RKO (cell line): ENCODE measurements at places on chromosomes 11 and 22.

GRCh38 chr11:30451626-30452025 is 128.7 kb downstream of the ARL14EP start:
- DNase-seq: no peak

- DNase-seq: no peak
Measured at GRCh38 chr11:120197977-120198376, 12.9 kb upstream of the OAF start.

DNA sequence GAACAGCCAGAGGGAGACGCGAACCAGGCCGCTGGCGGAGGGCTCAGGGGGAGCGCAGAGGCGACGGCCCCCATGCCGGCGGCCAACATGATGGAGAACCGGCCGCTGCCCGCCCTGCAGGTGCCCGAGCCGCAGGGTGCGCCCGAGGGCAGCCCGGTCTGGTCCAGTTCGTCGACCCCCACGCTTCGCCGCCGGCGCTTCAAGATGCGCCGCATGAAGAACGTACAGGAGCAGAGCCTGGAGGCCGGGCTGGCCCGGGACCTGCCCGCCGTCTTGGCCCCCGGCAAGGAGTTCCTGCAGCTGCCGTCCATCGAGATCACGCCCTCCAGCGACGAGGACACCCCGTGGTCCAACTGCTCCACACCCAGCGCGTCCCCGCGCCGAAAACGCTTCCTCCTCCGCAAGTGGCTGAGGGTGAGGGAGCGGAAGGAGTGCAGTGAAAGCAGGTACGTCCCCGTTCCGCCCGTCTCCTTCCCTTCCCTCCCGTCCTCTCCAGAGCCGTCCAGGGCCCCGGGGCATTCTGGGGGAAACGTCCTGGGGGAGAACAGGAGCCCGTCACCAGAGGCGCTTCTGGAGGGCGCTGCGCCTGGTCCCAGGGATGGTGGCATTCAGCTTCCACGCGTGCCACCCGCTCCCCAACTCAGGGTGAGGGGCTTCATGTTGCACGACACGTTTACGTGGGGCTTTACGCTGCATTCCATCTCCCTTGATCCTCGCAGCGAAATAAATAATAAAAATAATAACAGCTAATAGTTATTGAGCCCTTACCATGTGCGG is 840 bp downstream of the GRAMD1B start:
- DNase-seq: no peak

GRCh38 chr11:132981131-132981956 is 551.0 kb downstream of the OPCML start:
- no peak for DNase-seq

GRCh38 chr22:24954114-24954463 is 1.6 kb downstream of the KIAA1671 start:
- DNase-seq: peak; percentile 47

DNA sequence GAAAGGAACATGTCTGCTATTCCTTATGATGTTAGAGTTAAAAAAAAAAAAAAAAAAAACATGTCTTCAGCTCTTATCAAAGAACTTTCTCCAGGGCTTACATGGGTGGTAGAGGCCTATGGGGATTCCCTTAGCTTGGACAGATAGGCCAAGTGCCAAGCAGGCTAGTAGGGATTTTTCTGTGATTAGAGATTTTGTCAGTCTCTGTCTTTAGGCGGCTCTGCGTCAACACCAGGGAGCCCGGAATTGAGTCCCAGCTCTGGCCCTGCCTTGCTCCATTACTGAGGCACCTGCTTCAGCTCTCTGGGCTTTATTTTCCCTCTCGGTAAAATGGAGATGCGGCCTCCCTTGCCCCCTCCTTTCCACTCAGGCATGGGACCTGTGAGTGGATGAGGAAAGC is 13.1 kb downstream of the CRY2 start:
- DNase-seq: no peak

DNA sequence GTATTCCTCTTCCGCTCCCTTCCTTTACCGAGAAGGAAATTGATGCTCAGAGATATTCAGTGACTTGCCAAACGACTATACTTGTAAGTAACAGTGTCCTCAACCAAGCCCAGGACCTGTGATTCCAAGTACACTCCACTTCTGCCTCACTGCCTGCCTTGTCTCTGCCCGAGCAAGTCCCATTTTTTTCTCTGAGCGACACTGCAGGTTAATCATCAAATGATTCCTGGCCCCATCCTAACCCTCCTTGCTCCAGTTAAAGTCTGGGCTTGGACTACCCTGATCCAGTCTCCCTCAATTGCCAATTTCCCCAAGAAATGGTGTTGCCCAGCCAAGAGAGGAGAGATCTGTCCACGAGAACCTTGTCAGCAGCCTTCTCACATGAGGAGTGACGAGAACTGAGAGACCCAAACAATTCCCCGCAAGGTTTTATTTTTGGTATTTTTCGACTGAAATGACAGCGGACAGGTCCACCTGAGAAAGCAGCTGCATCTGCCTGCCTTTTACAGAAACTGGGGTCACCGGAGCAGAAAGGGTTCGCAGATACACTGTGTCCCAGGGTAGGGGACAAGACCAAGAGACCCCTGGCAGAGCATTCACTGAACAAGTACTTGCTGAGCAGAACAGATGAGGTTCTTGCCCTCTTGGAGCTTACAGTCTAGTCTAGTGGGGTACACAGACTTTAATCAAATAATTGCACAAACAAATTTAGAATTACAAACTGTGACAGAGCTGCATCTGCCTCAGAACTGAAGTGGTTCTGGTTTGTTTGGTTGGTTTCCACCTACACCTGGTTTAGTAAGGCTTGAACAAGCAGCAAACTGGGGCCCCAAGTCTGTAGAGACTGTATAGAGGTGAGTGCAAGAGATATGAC is 11.4 kb downstream of the POU2AF1 start:
- DNase-seq: no peak

- no peak for DNase-seq
Measured at GRCh38 chr11:118892964-118893363, 9.3 kb downstream of the CXCR5 start.

DNA sequence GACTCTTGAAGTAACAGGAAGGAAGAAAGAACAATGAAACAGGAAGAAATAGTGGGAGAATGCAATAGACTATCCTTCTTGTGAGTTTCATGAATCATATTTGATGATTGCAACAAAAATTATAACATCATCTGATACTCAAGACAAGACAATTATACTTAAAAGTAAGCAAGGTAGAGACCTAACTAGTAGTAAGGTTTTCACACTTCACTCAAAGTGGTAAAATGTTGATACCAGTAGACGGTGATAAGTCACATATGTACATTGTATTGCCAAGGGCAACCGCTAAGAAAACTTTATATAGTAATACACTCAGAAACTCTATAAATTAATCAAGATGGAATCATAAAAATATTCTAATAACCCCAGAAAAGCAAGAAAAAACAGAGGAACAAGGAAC is 107.8 kb downstream of the CYP2R1 start:
- no peak for DNase-seq

- no peak for DNase-seq
Measured at GRCh38 chr11:38014405-38014804, 1416.4 kb upstream of the RAG2 start.

DNA sequence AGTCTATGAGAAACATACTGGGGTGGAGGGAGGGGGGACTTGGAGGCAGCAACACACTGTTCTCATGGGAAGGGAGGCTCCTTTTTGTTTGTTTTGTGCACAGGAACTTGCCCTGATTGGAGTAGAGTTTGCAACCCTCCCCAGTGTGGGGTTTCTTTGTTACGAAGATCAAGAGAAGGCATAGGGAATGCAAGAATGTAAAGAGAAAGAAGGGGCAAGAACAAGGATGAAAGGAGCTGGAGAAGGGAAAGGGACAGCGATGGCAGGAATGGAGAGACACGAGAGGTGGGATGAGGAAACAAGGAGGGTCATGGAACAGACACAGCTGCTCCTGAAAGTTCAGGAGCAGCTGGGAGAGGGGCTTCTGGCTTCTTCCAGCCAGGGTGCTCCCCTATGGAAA is 611.7 kb downstream of the NTM start:
- no peak for DNase-seq

DNA sequence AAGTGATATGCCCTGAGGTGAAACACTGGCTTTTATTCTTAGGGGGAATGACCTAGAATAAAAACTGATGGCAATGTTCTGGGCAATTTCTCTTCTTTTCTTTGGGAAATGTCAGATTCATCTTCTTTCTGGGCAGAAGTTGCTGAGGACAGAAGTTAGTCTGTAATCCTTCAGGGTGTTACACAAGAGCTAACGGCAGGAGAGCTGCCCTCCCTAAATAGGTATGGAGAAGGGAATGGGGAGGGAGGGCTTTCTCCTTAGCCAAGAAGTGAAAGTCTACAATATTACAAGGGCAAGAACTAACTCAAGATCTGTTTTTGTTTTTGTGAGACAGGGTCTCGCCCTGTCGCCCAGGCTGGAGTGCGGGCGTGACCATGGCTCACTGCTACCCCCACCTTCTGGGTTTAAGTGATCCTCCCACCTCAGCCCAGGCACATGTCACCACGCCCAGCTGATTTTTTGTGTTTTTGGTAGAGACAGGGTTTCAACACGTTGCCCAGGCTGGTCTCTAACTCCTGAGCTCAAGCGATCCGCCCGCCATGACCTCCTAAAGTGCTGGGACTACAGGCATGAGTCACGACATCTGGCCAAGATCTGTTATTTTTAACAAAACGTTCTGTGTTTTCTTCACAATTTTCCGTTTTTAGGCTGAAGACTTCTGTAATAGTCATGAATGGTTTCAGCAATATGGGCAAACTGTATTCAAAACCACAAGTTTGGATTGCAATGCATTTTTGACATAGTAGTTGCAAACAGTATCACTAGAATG is 7.2 kb downstream of the PIWIL4 start:
- DNase-seq: no peak

DNA sequence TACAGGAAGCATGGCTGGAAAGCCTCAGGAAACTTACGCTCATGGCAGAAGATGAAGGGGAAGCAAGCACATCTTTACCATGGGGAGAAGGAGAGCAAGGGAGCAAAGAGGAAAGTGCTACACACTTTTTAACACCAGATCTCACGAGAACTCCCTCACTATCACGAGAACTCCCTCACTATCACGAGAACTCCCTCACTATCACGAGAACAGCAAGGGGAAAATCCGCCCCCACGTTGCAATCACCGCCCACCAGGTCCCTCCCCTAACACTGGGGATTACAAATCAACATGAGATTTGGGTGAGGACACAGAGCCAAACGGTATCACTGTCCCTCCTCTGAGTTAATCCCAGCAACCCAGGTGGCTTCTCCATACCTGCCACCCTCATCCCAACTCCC is 84.5 kb downstream of the MN1 start:
- DNase-seq: no peak

GRCh38 chr11:128394431-128395089 is 192.8 kb downstream of the ETS1 start:
- DNase-seq: no peak

GRCh38 chr22:19903031-19903430 is 38.5 kb upstream of the COMT start:
- DNase-seq: no peak

DNA sequence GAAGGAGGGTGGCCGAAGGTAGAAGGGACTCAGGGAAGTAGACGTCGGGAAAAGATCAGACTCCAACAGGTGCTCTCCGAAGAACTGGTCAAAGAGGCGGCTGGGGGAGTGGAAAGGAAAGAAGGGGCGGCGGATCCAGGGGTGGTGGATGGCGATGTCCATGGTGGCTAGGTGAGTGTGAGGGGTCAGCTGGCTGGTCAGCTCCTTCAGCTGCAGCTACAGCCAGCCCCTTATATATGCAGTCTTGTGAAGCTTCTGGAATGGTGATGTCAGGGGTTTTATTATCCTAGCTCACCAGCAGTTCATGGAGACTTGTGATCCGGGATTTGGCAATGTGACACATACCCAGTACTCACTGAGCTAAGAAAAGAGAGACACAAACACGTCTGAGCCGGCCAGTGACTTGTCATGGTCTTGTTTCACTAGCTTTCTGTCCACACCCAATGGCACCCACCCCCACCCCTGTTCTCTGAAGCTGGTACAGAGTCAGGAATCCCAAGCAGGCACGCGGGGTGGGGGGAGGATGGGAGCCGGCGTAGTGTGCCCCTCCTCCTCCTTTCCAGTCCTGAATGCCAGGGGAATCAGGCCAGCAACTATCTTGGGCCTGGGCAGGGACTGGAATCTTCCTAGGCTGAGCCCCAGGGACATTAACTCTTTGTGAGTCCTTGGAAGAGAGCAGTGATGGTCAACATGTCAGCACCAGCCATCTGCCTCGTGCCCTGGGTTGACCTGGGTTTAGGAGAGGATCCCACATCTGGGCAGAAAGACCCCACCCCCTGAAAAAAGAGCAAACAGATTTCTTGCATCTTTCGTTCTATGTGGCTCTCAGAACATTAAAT is at the start of gene CRYAB:
Gene CRYAB (minus strand): TSS at position 208 of the 839 bp plus-strand sequence. CDS start 46 bp downstream, at position 162.
- peak; percentile 23 for DNase-seq

DNA sequence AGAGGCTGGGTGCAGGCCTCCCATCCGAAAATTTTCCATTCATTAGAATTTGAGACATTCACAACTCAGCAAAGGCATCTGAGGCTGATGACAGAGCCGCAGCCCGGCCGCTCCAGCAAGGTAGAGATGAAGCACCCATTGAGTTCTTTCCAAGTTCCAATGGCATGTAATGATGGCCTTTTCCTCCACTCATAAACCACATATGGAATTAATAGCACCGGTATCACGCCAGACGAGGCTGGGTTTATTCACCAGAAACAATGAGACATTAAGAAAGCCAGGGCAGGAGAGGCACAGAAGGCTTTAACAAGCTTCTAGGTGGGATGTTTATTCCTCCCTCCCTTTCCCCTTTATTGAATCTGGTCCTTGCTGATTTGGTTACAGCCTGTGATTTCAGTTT is 534.4 kb downstream of the MN1 start:
- DNase-seq: no peak

GRCh38 chr22:34975721-34976120 is 90.2 kb upstream of the ISX start:
- peak; percentile 48 for DNase-seq

DNA sequence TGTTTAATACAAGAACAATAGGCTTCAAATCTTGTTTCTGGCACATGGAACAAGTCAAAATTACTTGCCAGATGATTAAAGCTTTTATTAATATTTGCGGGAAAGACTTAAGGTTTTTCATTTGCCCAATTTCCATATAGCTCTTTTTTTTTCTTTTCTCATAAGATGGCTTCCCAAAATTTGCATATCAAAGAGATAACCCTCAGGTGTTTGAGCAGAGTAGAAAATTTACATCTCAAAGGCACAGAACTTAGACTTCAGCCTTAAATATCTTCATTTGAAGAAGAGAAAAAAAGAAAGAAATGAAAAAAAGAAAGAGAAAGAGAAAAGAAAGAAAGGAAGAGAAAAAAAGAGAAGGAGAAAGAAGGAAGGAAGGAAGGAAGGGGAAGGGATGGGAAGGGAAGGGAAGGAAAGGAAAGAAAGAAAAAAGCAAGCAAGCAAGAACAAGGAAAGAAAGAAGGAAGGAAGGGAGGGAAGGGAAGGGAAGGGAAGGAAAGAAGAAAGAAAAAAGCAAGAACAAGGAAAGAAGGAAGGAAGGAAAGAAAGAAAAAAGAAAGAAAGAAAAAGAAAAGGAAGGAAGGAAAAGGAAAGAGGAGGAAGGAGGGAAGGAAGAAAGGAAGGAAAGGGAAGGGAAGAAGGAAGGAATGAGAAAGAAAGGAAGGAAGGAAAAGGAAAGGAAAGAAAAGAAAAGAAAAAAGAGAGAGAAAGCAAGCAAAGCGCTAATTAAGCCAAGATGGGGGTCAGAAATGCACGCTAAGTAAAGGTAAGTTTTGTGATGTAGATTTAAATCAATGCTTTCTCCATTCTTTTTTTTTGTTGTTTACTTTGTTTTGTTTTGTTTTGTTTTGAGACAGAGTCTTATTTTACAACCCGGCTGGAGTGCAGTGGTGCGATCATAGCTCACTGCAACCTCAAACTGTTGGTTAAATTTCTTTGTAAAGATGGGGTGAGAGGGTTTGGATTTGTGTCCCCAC is 20.2 kb upstream of the IFITM3 start:
- no peak for DNase-seq
